ENCODE measurements at places on chromosomes 1 and 21. TPM values are rescaled to one million over a fixed set of nuclear protein-coding genes. Genes with fewer than 3 reads are reported as not detected.

L1TD1 gene
- total RNA-seq = not detected

FAM110D gene
- 4.7 TPM for total RNA-seq

RAP1GAP gene
- total RNA-seq = not detected

SH2D5 gene
- total RNA-seq = 2.9 TPM

LRRC53 gene
- not detected for total RNA-seq

MROH9 gene
- total RNA-seq = not detected

RSBN1 gene
- total RNA-seq = 10.5 TPM

TRIM67 gene
- not detected for total RNA-seq

MYBPH gene
- total RNA-seq = not detected

DPYD gene
- 17.6 TPM for total RNA-seq

FCRL4 gene
- total RNA-seq = not detected

GSTM2 gene
- 2.4 TPM for total RNA-seq

RGS1 gene
- total RNA-seq = not detected

TNNI3K gene
- total RNA-seq = not detected

ACTRT2 gene
- total RNA-seq = not detected

ACOT11 gene
- total RNA-seq = 3.3 TPM

LCE2A gene
- not detected for total RNA-seq

FHAD1 gene
- 0.40 TPM for total RNA-seq

CD2 gene
- total RNA-seq = not detected

FCGR3B gene
- total RNA-seq = not detected

AIRE gene
- total RNA-seq = not detected

GPA33 gene
- not detected for total RNA-seq

TPRG1L gene
- 26.5 TPM for total RNA-seq

NCAM2 gene
- 0.05 TPM for total RNA-seq

CD52 gene
- not detected for total RNA-seq

FCMR gene
- not detected for total RNA-seq

KCNJ15 gene
- total RNA-seq = 0.47 TPM

PGLYRP4 gene
- total RNA-seq = not detected

TOR1AIP1 gene
- 36.0 TPM for total RNA-seq

CFHR1 gene
- total RNA-seq = not detected

KCNJ10 gene
- total RNA-seq = not detected

C1orf94 gene
- total RNA-seq = not detected

TFF1 gene
- not detected for total RNA-seq

PRAMEF7 gene
- total RNA-seq = not detected

EPHA10 gene
- not detected for total RNA-seq

ST6GALNAC5 gene
- total RNA-seq = not detected

TNFRSF18 gene
- not detected for total RNA-seq

C1QA gene
- not detected for total RNA-seq

CCDC185 gene
- total RNA-seq = not detected

SMYD3 gene
- total RNA-seq = 22.2 TPM

SPRR2F gene
- not detected for total RNA-seq

FCN3 gene
- 0.64 TPM for total RNA-seq

PRR9 gene
- not detected for total RNA-seq

RXRG gene
- not detected for total RNA-seq

LRRC3 gene
- total RNA-seq = 5.5 TPM

NFYC gene
- total RNA-seq = 33.9 TPM

OR2L2 gene
- not detected for total RNA-seq

SPRR2G gene
- total RNA-seq = not detected

VPS26C gene
- total RNA-seq = 105 TPM

INSRR gene
- total RNA-seq = not detected

OVAAL gene
- total RNA-seq = not detected

CAPN8 gene
- total RNA-seq = not detected

NBPF4 gene
- total RNA-seq = not detected

BACE2 gene
- total RNA-seq = 238 TPM

NBPF8 gene
- 3.6 TPM for total RNA-seq

FAM229A gene
- total RNA-seq = 0.79 TPM

TMPRSS3 gene
- total RNA-seq = not detected

All from mammary microvascular endothelial cell (primary cell).